Fibroblast of the aortic adventitia (primary cell): ENCODE measurements at places on chromosomes 2 and 18. TPM values are rescaled to one million over a fixed set of nuclear protein-coding genes. Genes with fewer than 3 reads are reported as not detected.

Gene SP140
- total RNA-seq, result 0.09 and 0.41 TPM in 2 replicates

Gene NCKAP5
- 1.7 and 4.4 TPM in 2 replicates for total RNA-seq

Gene CCDC178
- total RNA-seq, result 0.72 and 0.74 TPM in 2 replicates

Gene NR4A2
- total RNA-seq, result 0.41 and 0.81 TPM in 2 replicates

Gene KIAA2012
- not detected in 2 replicates for total RNA-seq

Gene ZSWIM2
- 0.18 TPM in 1 of 2 replicates, not detected in the other for total RNA-seq

Gene FAM110C
- not detected in 2 replicates for total RNA-seq

Gene CLEC4F
- total RNA-seq, result not detected in 2 replicates
